ENCODE measurements at places on chromosomes 1 and 21.

- no peak for DNase-seq
Observed at GRCh38 chr1:6464915-6465314, 1.1 kb downstream of the TNFRSF25 start.

DNA sequence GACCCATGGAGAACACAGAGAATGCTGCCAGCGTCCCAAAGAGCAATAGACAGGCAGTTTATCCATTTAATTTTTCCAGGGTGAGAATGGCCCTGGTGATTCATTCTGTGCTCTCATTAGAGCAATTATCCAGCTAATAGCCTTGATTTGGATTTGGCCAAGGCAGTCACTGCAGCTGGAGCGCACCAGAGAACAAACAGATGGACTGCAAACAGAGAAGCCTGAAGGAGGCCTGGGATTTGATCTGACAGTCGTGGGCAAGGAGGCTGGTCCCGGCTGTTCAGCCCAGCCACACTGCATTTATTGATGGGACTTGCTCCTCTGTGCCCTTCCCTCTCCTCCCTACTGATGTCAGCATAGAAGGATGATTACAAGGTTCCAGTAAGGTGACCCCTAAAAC lies 353.9 kb upstream of the C1orf174 start:
- no peak for DNase-seq

DNA sequence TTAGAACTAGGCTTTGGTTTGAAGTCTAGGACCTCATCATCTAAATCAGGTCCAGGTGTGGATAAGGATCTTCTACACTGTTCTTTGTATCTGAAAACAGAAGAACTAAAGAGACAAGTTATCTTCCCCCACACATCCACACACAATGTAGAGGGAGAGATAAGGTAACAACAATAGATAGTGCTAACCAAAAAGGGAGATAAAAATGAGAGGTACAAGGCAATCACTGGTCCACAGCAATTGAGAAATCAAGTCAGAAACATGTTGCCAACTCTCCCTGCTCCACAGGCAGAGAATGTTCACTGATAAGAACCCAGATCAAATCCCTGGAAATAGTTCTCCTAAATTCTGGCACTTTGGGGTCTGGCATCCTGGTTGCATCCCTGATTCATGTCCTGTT lies 75.8 kb upstream of the LHX8 start:
- no peak for DNase-seq

- DNase-seq = no peak
Observed at GRCh38 chr21:42269386-42269785, 45.8 kb downstream of the TFF3 start.

- DNase-seq = no peak
Observed at GRCh38 chr1:66575739-66576138, 41.8 kb downstream of the SGIP1 start.

All from lung (tissue), 17 donors.